SIG-M5 (cell line): ENCODE measurements at places on chromosomes 12 and 14.

DNA sequence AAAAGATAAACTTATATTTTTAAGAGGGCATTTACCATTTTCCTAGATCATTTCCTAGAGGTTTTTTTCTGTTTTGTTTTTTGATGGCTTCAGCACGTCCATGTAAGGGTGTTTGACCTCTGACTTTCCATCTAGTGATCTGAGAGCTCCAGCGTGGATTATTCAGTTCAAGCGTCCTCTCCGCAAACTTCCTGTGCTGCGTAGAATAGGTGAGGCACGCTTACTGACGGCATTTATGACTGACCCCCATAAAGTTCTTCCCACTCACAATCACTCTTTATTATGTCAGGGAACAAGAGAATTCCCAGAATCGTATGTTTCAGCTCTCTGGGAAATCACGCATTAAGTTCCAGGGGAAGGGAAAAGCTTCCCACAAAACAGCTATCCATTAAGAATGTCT lies 16.4 kb downstream of the CCDC92 start:
- no peak for DNase-seq

GRCh38 chr14:73000073-73000472 lies 26.8 kb downstream of the ZFYVE1 start:
- no peak for DNase-seq

- no peak for DNase-seq
These were observed 54.0 kb downstream of the PRIMA1 start for GRCh38 chr14:93734086-93734822.

- DNase-seq, result no peak
These were observed 7.1 kb upstream of the MYF6 start for GRCh38 chr12:80700327-80700726.

GRCh38 chr12:40769846-40770245 lies 77.6 kb downstream of the CNTN1 start:
- DNase-seq, result no peak

DNA sequence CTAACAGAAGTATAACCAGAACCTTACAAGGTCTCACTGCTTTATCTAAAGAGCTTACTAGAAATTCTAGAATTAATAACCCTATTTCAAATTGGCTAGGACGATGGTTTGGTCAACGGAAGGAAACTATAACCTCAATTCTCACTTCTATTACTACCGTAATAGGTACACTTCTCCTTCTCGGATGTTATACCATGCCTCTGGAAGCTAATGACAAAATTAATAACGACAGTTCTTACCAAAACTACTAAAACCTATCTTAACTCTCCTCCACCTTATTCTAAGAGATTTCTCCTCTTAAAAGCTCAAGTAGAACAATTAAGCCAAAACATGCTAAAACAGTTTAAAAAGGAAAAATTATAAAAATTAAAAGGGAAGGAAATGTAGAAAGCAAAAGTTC lies 23.7 kb upstream of the UBC start:
- DNase-seq, result no peak

DNA sequence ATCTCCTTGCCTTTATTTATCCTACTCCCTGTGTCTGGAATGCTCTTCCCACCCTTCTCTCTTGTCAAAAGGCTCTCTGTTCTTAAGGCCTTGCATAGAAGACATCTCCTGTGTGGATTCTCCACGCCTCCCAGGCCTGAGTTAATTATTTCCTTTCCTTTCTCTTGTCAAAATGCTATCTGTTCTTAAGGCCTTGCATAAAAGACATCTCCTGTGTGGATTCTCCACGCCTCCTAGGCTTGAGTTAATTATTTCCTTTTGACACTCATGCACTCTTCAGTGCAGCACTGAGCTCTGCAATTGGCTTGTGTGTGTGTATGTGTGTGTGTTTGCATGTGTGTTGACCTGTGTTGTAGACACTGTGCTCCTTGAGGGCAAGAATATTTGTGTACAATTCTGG lies 52.1 kb upstream of the DCD start:
- DNase-seq, result no peak

GRCh38 chr12:45324391-45324790 lies 108.5 kb downstream of the ANO6 start:
- no peak for DNase-seq

- DNase-seq, result no peak
These were observed 70.4 kb downstream of the MOK start for GRCh38 chr14:102234331-102235264.

DNA sequence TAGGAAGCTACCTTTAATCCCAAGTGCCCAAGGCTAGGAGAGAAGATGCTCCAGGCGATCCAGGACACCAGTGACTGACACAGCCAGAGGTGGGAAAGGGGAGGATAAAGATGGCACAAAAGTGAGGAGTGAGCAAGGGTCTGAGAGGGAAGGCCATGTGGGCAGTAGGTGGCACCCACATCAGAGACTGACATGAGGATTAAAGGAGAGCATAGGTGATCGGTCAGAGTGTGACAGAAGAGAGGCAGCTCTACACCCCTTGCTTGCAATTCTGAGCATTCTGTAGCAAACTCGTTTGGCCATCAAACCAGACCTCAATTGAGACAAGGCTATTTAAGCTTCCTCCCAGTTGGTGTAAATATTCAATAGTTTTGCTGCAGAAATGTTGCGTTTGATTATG lies 724 bp upstream of the CD27 start:
- DNase-seq, result no peak

DNA sequence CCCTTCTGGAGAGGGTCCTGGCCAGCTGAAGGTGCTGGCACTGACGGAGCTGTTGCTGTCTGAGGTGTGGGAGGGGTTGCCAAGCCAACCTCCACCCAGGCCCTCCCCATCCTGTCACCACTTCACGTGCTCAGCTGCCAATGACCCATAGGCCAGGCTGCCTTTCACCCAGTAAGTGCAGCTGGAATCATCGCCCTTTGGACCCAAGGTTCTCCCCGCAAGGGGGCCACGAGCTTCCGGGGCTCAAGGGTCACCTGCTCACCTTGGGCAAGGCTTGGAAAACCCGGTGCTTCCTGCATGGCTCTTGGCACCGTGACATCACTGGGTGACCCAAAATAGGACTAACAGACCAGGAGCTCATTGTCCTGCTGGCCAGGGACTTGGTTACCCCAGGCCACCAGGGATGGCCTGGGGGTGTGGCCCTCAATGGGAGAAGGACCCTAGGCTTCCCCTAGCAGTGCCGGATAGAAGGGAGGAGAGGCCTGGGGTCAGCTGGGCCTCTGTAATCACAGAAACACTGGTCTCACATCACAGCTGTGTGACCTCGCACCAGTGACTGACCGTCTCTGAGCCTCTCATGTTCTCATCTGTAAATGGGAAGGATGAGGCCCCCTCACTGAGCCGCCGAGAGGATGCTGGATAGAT lies 51.3 kb downstream of the CCDC85C start:
- DNase-seq, result no peak

DNA sequence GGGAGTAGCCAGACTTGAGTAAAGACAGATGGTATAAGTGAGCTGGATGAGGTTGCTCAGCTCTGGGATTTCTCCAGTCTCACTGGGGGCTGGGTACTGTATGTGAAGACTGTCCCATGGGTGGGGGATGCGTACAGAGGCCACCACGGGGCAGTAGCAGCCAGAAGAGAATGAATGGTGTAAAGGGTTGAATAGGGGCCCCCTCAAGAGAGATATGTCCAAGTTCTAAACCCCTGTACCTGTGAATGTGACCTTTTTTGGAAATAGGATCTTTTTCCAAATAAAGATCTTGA lies 21.8 kb upstream of the BCDIN3D start:
- no peak for DNase-seq

DNA sequence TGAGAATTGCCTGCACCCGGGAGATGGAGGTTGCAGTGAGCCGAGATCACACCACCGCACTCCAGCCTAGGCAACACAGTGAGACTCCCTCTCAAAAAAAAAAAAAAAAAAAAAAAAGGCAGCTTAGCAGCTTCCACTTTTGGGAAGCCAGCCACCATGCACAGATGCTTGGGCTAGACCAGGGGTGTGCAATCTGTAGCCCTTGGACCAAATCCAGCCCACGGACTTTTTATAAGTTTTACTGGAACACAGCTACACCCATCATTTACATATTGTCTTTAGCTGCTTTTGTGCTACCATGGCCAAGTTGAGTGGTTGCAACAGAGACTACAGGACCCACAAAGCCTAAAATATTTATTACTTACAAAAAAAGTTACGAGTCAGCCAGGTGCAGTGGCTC lies 6.7 kb downstream of the CIT start:
- no peak for DNase-seq

DNA sequence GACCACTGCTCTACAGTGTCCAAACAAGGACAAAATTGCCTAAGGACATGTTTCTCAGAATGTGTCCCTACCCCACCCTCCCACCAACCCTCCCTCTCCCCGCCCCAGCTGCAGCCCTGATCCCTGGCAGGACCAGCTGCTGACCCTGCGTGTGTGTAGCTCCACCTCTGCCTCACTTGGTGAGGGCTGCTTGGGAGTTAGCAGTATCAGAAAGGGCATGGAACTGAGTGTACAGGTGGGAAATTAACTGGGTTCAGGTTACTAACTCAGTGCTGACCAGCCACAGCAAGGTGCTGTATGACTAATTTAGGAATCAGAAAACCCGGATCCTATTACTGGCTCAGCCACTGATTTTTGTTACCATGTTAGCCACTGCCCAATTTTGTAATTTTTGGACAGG lies 11.3 kb upstream of the PLEKHD1 start:
- no peak for DNase-seq

DNA sequence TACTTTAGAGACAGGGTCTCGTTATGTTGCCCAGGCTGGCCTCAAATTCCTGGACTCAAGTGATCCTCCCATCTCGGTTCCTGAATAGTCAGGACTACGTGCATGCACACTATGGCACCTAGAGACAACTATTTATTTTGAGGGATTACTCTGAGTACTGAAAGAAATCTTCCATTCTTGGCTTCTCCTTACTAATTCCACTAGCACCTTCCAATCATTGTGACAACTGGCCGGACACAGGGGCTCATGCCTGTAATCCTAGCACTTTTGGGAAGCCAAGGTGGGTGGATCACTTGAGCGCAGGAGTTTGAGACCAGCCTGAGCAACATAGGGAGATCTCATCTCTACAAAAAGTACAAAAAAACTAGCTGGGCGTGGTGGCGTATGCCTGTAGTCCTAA lies 42.1 kb upstream of the MTERF2 start:
- DNase-seq, result no peak

DNA sequence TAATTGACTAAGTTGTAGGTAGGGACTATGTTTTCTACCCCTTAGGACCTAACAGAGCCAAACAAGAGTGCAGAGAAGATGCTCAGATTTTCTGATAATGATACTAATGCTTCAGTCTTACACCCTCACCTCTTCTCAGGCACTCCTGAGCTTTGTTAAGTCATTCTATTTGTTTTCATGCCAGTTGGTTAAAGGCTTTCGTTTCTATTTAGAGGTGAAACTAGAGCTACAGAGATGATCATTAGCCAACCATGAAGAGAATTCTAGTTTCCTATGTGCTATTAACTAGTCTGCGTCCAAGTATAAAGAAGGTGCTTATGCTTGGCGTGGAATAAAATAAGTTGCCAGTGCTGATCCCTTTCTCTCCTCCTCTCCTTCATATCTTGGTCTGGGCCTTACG lies 34.6 kb upstream of the PYGL start:
- no peak for DNase-seq

DNA sequence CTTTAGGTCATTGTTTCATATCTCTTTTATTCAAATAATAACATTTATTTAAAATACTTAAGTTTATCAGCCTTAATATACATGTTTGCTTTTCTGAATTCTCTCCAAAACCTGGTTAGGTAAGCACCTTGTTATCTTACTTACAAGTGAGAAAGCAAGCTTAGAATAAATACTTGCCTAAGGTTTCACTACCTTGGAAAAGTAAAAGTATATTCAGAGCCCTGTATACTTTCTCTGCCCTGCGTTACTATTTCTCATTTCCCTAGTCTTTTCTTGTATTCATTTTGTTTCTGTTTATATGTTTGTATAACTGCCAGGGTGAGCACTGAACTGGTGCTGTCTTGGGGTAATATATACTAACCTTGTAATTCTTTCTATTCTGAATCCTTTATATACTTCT lies 21.5 kb downstream of the METAP2 start:
- DNase-seq, result no peak

DNA sequence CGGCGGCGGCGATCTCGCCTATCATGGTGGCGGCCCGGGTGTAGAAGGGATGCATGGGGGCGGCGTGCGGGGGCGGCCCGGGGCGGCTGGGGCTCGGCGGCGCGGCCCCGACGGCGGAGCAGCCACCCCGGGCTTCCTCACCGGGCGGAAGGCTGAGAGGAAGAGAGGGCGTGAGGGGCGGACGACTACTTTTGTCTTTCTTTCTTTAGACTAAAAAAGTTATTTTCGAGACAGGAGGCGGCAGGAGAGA lies 240 bp downstream of the BTG1 start:
- DNase-seq, result no peak

- DNase-seq, result no peak
These were observed 20.2 kb downstream of the HDAC7 start for GRCh38 chr12:47799357-47799955.

DNA sequence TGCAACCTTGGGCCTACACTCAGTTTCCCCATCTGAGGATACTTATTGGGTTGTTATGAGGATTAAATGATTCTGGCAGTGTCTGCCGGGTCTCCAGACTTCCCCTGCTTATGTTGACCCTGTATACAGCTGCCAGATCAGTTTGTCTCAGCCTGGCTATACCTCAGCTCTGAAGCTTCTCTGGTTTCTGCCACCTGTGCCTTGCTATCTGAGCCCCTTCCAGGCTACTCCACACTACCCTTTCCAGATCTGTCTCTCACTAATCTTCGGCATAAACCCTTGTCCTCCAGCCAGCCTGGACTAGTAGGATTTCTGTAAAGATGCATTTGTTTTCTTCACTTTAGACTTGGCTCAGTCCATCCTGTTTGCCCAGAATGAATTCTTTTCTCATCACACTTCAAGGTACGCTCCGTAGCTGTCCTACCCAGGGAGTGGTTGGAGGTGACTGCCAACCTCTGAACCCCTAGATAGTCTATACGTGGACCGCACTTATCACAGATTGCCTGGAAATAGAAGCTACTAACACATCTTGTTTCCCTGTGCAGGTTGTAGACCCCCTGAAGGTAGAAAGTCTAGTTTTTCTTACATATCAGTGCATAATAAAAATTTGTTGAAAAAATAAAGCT lies 422.4 kb downstream of the RAD51B start:
- no peak for DNase-seq

- no peak for DNase-seq
These were observed 694.8 kb upstream of the MIS18BP1 start for GRCh38 chr14:45947830-45948229.

DNA sequence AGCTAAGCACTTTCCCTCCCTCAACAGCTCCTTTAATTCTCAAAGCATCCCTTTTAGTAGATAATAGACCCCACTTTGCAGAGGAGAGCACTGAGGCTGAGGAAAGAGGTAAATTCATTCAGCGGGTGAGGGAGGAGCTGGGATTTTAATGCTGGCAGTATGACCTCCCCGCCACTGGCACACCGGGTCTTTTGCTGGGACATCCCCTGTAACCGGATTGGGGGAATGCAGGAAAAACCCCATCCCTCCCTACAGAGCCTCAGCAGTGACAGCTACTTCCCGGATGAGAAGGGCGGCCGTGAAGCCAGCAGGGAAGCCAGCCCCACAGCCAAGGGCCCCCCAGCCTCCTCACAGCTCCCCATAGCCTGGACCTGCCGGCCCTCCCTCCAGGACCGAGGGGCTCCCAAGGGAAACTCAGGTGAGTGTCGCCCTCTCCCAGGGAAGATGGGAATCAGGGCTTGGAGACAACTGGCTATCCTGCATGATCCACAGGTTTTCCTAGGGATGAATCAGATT lies 12.1 kb downstream of the ZBTB39 start:
- DNase-seq, result no peak
